Tibial artery (tissue), 4 donors: ENCODE measurements at places on chromosomes 16 and 17.

DNA sequence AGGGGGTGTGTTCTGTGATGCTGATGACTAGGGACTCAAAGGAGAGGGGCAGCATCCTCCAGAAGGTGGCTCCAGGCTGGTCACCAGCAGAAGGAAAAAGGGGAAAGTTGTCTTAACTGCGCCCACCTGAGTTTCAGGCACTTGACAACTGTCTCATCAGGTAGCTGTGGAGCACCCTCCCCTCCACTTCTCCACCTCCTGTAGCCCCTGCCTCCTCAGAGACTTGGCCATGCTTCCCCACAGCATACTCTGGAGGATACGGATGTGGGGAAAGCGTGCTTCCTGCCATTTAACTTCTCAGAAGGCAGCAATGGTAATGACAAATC, 17.9 kb downstream of the CFAP20 start:
- no peak for DNase-seq

DNA sequence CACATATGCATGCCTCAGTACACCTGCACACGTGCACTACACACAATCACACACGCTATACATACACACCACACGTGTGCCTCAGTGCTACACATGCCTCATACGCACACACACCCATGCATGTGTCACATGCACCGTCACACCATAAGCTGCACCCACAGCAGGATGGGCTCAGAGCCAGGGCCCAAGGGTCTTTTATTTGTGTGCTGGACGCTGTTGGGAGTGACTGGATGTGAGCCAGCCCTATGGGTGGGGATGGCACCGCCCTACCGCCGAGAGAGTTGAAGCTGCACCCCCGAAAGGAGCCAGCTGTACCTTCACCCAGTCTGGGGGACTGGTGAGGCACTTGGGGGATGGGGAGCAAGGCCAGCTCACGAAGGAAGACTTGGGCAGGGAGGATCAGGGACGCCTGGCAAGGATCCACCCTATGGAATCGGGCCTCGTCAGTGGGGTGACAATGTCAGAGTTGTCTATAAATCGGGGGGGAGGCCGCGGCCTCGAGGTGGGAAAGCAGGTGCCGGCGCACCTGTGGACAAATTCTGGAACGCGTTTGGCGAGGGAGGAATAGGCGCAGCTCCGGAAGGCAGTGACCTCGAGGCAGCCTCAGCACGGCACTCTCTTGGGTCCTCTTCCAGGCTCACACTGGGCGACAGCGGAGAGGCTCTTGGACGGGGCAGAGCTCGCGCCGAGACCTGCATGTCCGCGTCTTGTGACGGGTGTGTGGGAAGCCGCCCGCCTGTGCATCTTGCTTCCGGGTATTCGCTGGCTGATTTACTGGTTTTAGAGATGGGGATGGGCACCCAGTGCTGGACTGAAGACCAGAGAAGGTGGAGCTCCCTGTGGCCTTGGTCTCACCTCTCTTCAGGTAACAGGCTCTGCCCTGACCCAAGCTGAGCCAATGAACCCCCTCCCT, 7.3 kb downstream of the RGS11 start:
- no peak for DNase-seq

DNA sequence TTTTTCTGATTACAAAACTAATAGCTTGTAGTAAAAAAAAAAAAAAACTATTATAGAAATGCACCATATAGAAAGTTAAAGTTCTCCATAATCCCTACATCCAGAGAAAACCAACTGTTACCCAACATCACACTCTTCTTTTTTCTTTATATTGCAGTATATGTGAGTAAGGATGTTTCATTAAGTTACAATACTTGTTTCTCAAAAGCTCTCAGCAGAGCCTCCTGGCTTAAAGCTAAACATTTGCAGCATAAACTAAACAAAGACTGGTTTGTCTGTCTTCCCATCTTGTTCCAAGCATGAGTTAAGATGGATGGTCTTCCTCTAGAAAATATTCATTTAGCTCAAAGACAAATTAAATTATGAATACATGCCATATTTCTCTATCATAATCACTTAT, 25.2 kb downstream of the GRB2 start:
- DNase-seq = no peak

DNA sequence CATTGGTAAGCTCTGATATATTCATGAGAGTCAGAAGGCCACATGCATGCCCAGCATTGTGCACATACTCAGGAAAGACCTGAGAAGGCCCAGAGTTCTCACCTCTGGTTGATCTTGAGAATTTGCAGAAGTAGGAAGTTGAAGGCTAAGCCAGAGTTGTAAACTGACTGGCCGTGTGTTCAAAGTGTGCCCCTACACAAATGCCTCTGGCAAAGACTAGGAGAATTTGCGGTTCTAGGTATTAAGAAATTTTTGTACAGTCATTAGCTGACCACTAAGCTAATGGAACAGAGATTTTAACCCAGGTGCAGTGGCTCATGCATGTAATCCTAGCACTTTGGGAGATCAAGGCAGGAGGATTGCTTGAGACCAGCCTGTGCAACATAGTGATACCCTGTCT, 25.0 kb downstream of the FBXL20 start:
- no peak for DNase-seq

DNA sequence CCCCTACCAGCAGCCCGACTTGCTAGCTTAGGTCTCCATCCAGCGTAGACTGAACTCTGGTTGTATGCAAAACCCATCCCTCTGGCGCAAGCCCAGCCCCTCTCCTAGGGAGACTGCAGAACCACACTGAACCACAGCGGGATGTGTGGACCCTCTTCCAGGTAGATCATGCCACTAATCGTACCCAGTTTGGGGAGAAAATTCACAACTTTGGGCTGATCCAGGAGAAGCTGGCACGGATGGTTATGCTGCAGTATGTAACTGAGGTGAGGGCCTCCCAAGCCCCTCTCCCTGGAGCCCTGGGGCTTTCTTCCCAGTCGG, 3.2 kb downstream of the ACADVL start:
- no peak for DNase-seq

- DNase-seq = no peak
These were observed 59.6 kb upstream of the CIBAR2 start for GRCh38 chr16:85171759-85172454.

GRCh38 chr16:89168381-89169189, 3.0 kb upstream of the CDH15 start:
- DNase-seq = no peak

DNA sequence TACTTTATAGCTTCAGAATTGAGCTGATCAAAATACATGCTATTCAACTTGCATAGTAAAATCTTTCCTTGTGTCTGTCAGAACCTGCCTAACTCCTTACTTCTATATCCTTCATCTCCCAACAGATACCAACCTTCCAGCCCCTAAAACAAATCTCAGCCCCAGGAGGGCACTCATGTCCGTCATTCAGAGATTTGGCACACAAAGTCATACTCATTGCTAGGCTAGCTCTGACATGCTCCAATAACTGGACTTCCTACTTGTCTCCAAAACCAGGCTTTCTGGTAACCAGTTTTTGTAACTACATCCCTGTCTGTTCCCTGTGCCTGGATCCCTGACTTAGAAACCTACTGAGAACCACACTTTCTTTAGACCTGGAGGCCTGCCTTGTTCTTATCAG, 37.5 kb upstream of the DHX40 start:
- DNase-seq = no peak

GRCh38 chr17:2095536-2095910, 40.6 kb downstream of the HIC1 start:
- no peak for DNase-seq

DNA sequence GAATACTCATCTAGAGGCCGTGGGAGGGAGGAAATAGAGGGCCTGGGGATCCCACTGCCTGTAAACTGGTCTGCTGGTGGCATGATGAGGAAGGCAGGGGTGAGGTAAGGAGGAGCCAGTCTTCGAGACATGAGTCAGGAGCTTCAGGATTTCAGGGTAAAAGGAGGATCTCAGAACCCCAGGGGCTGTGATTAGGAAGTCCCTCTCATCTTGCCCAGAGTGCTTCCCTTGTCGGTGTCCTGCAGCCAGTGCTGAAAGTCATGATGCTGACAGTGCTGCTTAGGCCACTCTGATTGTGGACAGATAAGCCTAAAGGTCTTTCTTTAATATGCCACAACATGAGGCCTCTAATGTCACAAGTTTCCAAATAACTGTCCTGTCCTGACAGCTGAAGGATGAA, 29.6 kb downstream of the COG4 start:
- no peak for DNase-seq

GRCh38 chr17:62916684-62917571, 49.1 kb upstream of the TANC2 start:
- no peak for DNase-seq

GRCh38 chr17:35529866-35530265, 7.6 kb downstream of the SLFN12L start:
- DNase-seq = no peak

- DNase-seq = peak; percentile 20
These were observed 750 bp downstream of the ZFHX3 start for GRCh38 chr16:73047221-73047535.

DNA sequence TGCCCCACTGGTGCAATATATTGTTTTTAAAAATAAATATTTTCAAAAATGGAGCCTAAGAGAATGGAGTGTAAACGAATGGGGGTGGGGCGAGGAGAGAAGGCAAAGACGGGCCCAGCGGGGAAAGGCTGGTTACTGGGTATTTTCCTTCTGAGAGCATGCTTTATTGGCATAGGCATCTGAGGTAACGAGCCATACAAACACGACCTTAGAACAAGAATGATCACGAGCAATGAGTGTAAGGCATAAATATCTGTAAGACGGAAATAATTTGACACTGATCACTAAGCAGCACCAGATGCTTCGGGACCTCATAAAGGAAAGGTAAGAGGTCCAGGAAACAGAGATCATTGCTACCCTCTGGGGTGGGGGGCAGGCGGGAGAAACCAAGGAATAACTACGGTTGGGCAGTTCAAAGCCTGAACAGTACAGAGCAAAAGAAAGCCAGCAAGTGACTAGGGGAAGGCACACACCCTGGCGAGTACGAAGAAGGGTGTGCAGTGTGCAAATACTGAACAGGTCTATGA, 959 bp downstream of the SSH2 start:
- no peak for DNase-seq

- DNase-seq = no peak
These were observed 540.6 kb upstream of the SOX9 start for GRCh38 chr17:71580220-71580619.
